Upper lobe of left lung (tissue), 6 donors: ENCODE measurements at places on chromosomes 4 and X. TPM values are rescaled to one million over a fixed set of nuclear protein-coding genes. Genes with fewer than 3 reads are reported as not detected.

Gene CLIC2
- total RNA-seq, result 16.8 TPM

Gene SLC25A31
- not detected for total RNA-seq

Gene AMTN
- total RNA-seq, result not detected

Gene ELK1
- total RNA-seq, result 11.5 TPM
